ENCODE measurements at places on chromosomes 12 and 14.

GRCh38 chr14:71142375-71143038 is 235.2 kb downstream of the PCNX1 start:
- H3K27ac ChIP-seq, result peak overlapping the region; percentile 96
- H3K36me3 ChIP-seq, result peaks cover 11% of the 10 kb centered on the region
- no peaks in the 10 kb centered on the region for H3K27me3 ChIP-seq
- peak overlapping the region; percentile 52 for H3K4me3 ChIP-seq

DNA sequence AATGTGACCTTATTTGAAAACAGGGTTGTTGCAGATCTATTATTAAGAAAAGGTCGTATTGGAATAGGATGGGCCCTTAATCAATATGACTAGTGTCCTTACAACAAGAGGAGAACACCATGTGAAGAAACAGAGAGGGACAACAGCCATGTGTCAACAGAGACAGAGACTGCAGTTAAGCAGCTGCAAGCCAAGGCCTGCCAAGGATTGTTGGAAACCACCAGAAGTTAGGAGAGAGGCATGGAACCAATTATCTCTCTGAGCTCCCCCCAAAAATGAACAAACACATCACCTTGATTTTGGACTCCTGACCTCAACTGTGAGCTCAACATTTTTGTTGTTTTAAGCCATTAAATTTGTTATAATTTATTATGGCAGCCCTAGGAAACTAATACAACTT is 214.6 kb upstream of the PRKD1 start:
- no peak for DNase-seq
- no peaks in the 10 kb centered on the region for H3K4me1 ChIP-seq
- no peak overlapping the region for H3K27ac ChIP-seq
- H3K4me3 ChIP-seq, result no peak overlapping the region
- no peaks in the 10 kb centered on the region for H3K27me3 ChIP-seq
- no peaks in the 10 kb centered on the region for H3K36me3 ChIP-seq

- H3K4me3 ChIP-seq, result no peak overlapping the region
- H3K4me1 ChIP-seq, result no peaks in the 10 kb centered on the region
- no peaks in the 10 kb centered on the region for H3K36me3 ChIP-seq
- DNase-seq, result no peak
Measured at GRCh38 chr12:2451025-2451424, 343.7 kb upstream of the FKBP4 start.

GRCh38 chr14:84492685-84493084 is 1037.3 kb upstream of the FLRT2 start:
- no peak for DNase-seq
- H3K4me1 ChIP-seq, result no peaks in the 10 kb centered on the region
- H3K27ac ChIP-seq, result no peak overlapping the region
- H3K36me3 ChIP-seq, result no peaks in the 10 kb centered on the region

- peaks cover 29% of the 10 kb centered on the region for H3K4me1 ChIP-seq
- H3K27me3 ChIP-seq, result no peaks in the 10 kb centered on the region
- no peak for DNase-seq
- H3K4me3 ChIP-seq, result no peak overlapping the region
- peak overlapping the region; percentile 76 for H3K27ac ChIP-seq
- peaks cover 43% of the 10 kb centered on the region for H3K36me3 ChIP-seq
Measured at GRCh38 chr14:95463171-95463901, 53.1 kb downstream of the SYNE3 start.

DNA sequence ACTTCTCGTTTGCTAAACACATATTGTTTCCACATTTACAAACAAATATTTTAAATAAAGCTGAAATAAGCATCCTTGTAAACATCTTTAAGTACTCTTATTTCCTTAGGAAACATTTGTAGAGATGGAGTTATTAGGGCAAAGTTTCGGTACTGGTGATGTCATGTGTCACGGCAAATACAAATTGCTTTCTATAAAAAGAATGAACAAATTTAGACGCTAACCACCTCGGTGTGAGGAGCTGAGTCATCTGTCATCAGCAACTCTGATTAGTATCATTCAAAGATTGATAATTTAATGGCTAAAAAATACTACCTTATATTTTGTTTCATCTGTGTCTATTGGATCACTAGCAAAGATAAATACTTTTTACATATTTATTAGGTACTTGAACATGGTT is 982.0 kb downstream of the VRK1 start:
- no peak for DNase-seq
- H3K4me3 ChIP-seq, result no peak overlapping the region
- H3K27ac ChIP-seq, result no peak overlapping the region
- peaks cover 2% of the 10 kb centered on the region for H3K4me1 ChIP-seq

DNA sequence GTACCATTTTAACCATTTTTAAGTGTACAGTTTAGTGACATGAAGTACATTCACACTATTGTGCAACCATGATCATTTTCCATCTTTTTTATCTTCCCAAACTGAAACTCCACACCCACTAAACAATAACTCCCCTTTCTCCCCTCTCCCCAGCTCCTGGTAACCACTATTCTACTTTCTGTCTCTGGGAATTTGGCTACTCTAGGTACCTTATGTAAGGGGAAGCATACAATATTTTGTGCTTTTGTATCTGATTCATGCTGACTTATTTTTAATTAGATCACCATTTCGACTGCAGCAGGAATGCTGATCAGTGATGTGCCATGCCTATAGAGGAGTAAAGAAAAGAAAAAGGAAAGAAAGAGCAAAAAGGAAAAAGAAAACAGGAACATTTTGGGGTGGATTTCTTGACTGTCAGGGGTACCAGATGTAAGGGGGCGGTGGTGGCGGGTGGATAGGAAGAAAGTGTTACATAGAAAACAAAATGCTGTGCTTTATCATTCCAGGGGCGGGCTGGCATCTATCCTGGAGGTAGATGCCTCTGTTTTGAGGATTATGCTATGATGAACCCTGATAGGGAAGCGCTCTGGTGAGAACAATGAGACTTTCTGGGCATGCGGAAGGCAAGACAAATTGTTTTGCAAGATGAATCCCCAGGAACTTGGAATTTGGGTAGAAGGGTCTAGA is 45.2 kb upstream of the CTDSP2 start:
- no peaks in the 10 kb centered on the region for H3K36me3 ChIP-seq
- no peak overlapping the region for H3K4me3 ChIP-seq
- H3K27me3 ChIP-seq, result peaks cover 31% of the 10 kb centered on the region
- peaks cover 23% of the 10 kb centered on the region for H3K4me1 ChIP-seq

GRCh38 chr12:73226593-73226992 is 954.4 kb downstream of the TRHDE start:
- no peaks in the 10 kb centered on the region for H3K4me1 ChIP-seq
- no peaks in the 10 kb centered on the region for H3K27me3 ChIP-seq
- no peak overlapping the region for H3K4me3 ChIP-seq
- H3K27ac ChIP-seq, result no peak overlapping the region
- DNase-seq, result no peak

GRCh38 chr14:67482231-67483164 is 6.0 kb downstream of the TMEM229B start:
- no peak for DNase-seq
- H3K4me3 ChIP-seq, result no peak overlapping the region
- H3K27me3 ChIP-seq, result no peaks in the 10 kb centered on the region
- peaks cover 9% of the 10 kb centered on the region for H3K36me3 ChIP-seq

GRCh38 chr12:63129927-63130326 is 21.1 kb downstream of the AVPR1A start:
- no peaks in the 10 kb centered on the region for H3K4me1 ChIP-seq
- no peaks in the 10 kb centered on the region for H3K36me3 ChIP-seq
- no peak for DNase-seq

DNA sequence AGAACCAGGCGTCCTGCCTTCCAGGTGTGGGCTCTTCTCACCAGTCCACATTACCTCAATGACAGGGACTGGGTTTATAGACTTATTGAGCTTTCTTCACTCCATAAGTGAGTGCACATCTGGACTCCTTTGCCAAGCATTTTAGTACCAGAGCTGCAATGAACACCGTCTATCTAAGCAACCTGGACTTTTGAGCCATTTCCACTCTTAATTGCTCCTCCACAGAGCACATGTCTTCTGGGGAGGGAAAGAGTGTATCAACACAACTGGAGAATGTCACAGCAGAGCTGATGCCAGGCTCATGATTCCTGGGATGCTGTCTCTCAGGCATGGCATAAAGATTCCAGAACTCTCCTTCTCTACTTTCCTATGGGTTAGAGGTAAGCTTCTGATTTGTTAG is 43.0 kb upstream of the BDKRB2 start:
- H3K4me1 ChIP-seq, result no peaks in the 10 kb centered on the region
- H3K4me3 ChIP-seq, result no peak overlapping the region
- H3K36me3 ChIP-seq, result no peaks in the 10 kb centered on the region

DNA sequence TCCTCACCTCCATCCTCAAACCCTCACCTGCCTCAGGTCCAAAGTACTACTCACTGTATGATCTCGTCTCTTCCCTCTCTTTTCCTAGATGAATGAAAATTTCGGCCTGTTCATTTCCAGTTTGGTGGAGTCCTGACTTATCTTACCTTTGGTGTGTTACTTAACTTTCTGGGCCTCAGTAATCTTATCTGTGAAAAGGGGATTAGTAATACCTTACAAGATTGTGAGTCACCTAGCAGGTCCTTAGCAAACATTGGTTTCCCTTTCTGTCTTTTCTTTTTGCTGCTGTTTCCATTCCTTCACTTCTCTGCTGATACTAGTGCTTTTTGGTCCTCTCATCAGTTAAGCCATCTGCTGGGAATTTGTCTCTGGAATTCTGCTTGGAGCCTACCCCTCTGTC is 52.8 kb downstream of the AKAP6 start:
- DNase-seq, result no peak
- no peaks in the 10 kb centered on the region for H3K36me3 ChIP-seq
- H3K4me3 ChIP-seq, result no peak overlapping the region
- H3K4me1 ChIP-seq, result peaks cover 2% of the 10 kb centered on the region
- H3K27me3 ChIP-seq, result peaks cover 9% of the 10 kb centered on the region

- no peaks in the 10 kb centered on the region for H3K4me1 ChIP-seq
- H3K36me3 ChIP-seq, result no peaks in the 10 kb centered on the region
- H3K4me3 ChIP-seq, result no peak overlapping the region
Measured at GRCh38 chr12:40393026-40393425, 168.2 kb downstream of the LRRK2 start.

DNA sequence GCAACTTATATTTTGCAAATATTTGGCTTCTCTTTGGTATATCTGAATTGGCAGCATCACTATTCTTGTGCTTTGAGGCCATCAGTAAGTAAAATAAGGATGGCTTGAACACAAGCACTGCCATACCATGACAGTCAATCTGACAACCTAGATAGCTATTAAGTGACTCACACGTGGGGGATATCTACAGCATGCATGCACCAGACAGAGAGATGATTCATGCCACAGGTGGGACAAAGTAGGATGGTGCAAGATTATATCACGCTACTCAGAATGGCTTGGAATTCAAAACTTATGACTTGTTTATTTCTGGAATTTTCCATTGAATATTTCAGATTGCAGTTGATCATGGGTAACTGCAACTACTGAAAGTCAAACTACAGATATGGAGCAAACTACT is 675.6 kb upstream of the MDGA2 start:
- H3K36me3 ChIP-seq, result no peaks in the 10 kb centered on the region
- no peak overlapping the region for H3K4me3 ChIP-seq
- H3K4me1 ChIP-seq, result no peaks in the 10 kb centered on the region
- H3K27ac ChIP-seq, result no peak overlapping the region
- no peaks in the 10 kb centered on the region for H3K27me3 ChIP-seq
- no peak for DNase-seq
